Progenitor cell of endocrine pancreas (in vitro differentiated cells): ENCODE measurements at places on chromosomes 2 and 18. TPM values are rescaled to one million over a fixed set of nuclear protein-coding genes. Genes with fewer than 3 reads are reported as not detected.

DNA sequence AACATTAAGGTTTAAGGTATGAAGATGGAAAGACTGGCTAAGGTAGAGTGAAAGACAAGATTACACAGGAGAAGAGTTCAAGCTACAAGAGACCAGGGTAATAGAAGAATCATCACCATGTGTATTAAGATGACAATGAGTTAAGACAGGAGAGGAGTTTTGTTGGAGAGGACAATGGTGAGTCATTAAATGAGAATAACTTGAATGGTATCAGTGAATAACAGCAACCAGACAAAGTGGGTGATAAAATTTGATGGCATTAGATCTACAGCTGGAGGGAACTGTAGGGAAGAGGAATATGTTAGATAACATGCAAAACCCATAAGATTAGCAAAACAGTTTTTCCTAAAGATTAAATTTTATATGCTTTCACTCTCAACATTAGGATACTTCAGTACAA is 18.8 kb upstream of the ENOSF1 start:
- H3K27me3 ChIP-seq = no peaks in the 10 kb centered on the region
- DNase-seq = no peak
- peak overlapping the region; percentile 30 for H3K27ac ChIP-seq

- peaks cover 29% of the 10 kb centered on the region for H3K27me3 ChIP-seq
- peaks cover 2% of the 10 kb centered on the region for H3K4me1 ChIP-seq
- no peaks in the 10 kb centered on the region for H3K36me3 ChIP-seq
- H3K27ac ChIP-seq = no peak overlapping the region
- no peak for DNase-seq
Observed at GRCh38 chr2:147665105-147665504, 179.7 kb upstream of the ACVR2A start.

GRCh38 chr2:147782141-147782930 is 62.5 kb upstream of the ACVR2A start:
- H3K4me1 ChIP-seq = peaks cover 5% of the 10 kb centered on the region
- no peaks in the 10 kb centered on the region for H3K36me3 ChIP-seq
- H3K27ac ChIP-seq = no peak overlapping the region

DNA sequence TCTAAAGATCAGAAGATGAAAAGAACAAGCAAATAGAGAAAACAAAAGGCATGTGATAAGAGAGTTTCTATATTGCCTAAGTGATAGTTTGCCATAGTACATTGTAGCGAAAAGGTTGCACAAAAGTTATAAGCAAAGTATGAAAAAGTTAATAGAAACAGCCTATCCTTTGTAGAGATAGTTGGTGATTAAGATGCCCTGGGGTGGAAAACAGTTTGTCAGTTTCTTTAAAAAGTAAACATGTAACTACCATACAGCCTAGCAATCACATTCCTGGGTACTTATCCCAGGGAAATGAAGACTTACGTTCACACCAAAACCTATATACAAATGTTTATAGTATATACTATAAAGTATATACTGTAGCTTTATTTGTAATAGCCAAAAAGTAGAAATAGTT is 16.9 kb upstream of the DAPL1 start:
- no peak overlapping the region for H3K4me3 ChIP-seq
- H3K4me1 ChIP-seq = peaks cover 12% of the 10 kb centered on the region
- H3K36me3 ChIP-seq = no peaks in the 10 kb centered on the region

DNA sequence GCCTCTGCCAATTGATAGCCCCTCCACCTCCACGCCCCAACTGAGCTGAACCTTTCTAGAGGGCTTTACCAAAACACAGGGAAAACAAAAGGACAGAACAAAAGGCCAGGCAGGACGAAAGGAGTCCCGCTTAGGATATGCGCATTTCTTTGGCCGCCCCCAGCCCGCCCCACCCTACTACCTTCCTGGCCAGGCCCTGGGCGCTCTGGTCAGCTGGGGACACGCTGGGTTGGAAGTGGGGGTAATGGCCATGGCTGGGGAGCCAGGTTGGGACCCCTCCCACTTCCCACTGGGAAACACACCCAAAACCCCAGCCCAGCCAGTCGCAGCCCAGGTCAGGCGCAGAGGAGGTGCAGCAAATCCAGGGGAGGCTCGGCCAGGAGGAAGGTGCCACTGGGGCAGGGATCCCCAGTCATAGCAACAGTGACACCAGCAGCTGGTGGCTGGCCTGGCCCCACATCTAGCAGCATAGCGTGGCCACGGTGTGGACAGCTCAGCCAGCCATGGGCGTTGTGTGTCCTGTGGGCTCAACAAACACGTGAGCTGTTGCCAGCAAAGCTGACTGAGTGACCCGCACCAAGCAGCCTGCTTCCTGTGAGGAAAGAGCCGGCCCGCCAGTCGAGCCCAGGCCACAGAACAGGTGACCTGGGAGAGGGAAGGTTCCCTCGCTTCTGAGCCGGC is 24.6 kb upstream of the B3GNT7 start:
- peaks cover 5% of the 10 kb centered on the region for H3K4me1 ChIP-seq
- H3K27ac ChIP-seq = no peak overlapping the region
- peaks cover 6% of the 10 kb centered on the region for H3K27me3 ChIP-seq
- H3K4me3 ChIP-seq = no peak overlapping the region

- no peaks in the 10 kb centered on the region for H3K4me1 ChIP-seq
- H3K27me3 ChIP-seq = peaks cover 18% of the 10 kb centered on the region
- H3K27ac ChIP-seq = no peak overlapping the region
- DNase-seq = no peak
- no peak overlapping the region for H3K4me3 ChIP-seq
Observed at GRCh38 chr18:75141734-75142133, 67.2 kb downstream of the PTGR3 start.

DNA sequence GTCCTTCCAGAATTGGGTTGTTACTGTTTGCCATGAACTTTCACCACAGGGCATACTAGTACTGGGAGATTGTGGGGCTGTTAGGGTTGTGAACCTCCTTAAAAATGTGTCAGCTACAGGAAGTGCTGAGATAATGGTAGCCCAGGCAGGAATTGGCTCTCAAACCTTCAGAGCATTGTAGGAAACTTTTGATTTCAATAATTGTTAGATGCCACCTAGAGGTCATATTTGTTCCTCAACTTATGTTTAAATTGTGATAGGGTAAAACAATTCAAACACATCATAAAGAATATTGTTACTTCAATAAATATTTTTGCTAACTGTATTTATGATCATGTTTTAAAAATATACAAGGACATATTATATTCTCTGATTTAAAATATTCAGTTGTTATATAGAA is 594.6 kb downstream of the ADCYAP1 start:
- no peak for DNase-seq
- no peak overlapping the region for H3K27ac ChIP-seq
- peaks cover 25% of the 10 kb centered on the region for H3K4me1 ChIP-seq
- H3K27me3 ChIP-seq = no peaks in the 10 kb centered on the region
- no peak overlapping the region for H3K4me3 ChIP-seq
- H3K36me3 ChIP-seq = peaks cover 4% of the 10 kb centered on the region

DNA sequence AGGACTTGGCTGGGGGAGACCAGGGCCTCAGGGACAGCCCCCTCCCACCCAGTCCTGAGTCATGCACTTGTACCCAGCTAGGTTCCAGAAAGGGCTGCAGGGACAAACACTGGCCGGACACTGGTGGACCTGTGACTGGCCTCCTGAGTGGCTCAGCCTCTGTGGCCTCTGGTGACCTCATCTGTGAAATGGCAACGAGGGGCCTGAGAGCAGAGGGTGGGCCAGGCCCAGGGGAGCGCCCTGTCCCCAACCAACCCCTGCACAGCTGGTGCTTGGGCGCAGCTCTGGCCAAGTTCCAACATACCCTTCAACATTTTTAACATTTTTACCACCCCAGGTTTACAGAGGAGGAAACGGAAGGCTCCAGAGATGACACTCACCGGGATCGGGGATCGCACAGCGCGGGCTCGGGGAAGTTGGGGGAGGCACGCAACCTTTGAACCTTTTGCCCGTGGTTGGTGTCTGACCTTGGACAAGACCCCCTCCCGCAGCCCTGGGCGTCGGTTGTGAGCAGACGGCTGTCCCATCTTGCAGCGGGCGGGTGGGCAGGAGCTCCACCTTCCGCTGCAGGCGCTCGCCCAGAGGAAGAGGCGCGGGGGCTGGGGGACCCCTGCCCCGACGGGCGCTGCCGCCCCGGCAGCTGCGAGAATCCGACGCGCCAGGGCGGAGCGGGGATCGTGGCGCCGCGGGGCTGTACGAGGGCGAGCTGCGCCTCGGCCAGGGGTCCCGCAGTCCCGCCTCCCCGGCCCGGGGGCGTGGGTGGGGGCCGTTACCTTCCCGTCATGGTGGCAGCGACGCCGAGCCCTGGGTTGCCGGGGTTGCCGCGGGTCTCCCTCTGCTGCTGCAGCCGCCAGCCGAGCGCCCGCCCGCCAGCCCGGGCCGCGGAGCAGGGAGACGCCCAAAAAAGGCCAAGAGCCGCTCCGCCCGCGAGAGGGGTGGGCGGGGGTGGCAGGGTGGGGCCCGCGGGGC is 805 bp downstream of the LIMS2 start:
- no peak for DNase-seq
- peaks cover 78% of the 10 kb centered on the region for H3K27me3 ChIP-seq
- H3K36me3 ChIP-seq = no peaks in the 10 kb centered on the region
- no peak overlapping the region for H3K27ac ChIP-seq
- H3K4me1 ChIP-seq = peaks cover 10% of the 10 kb centered on the region

- DNase-seq = no peak
- no peaks in the 10 kb centered on the region for H3K27me3 ChIP-seq
- H3K27ac ChIP-seq = no peak overlapping the region
- H3K4me1 ChIP-seq = no peaks in the 10 kb centered on the region
Observed at GRCh38 chr2:21005700-21006422, 38.0 kb downstream of the APOB start.

DNA sequence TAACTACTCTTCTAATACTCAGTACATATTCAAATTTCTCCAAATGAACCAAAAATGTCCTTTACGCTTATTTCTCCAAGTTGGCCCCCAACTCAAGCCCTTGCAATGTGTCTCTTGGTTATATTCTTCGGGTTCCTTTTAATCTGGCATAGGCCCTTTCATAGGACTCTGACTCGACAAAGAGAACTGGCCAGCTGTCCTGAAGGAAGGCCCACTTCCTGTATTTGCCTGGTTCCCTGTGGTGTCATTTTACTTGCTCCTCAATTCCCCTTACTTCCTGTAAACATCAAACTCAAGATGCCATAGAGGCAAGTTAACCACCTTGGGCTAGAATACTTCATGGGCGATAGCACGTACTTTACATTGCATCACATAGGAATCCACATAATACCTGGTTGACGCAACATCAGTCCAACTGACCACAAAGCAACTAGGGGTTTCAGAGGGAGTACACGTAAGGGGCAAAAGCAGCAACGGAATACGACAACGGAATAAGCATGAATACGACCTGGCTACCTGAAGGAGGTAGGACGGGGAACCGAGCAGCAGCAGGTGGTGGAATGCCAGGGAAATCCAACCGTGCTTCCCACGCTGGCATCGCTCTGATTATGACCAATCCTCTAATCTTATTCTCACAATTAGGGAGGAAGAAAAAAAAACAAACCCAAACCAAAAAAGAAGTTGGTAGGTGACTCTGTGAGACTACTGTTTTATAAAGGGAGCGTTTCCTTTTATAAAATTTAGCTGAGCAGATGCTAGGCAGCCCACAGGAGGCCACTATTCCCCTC is 823 bp upstream of the GORASP2 start:
- H3K27me3 ChIP-seq = no peaks in the 10 kb centered on the region
- peak overlapping the region; percentile 94 for H3K27ac ChIP-seq
- peaks cover 29% of the 10 kb centered on the region for H3K4me1 ChIP-seq
- peak overlapping the region; percentile 86 for H3K4me3 ChIP-seq

- no peak for DNase-seq
- H3K27ac ChIP-seq = no peak overlapping the region
- no peak overlapping the region for H3K4me3 ChIP-seq
- no peaks in the 10 kb centered on the region for H3K36me3 ChIP-seq
- no peaks in the 10 kb centered on the region for H3K27me3 ChIP-seq
- no peaks in the 10 kb centered on the region for H3K4me1 ChIP-seq
Observed at GRCh38 chr2:105504459-105504858, 105.6 kb upstream of the FHL2 start.

DNA sequence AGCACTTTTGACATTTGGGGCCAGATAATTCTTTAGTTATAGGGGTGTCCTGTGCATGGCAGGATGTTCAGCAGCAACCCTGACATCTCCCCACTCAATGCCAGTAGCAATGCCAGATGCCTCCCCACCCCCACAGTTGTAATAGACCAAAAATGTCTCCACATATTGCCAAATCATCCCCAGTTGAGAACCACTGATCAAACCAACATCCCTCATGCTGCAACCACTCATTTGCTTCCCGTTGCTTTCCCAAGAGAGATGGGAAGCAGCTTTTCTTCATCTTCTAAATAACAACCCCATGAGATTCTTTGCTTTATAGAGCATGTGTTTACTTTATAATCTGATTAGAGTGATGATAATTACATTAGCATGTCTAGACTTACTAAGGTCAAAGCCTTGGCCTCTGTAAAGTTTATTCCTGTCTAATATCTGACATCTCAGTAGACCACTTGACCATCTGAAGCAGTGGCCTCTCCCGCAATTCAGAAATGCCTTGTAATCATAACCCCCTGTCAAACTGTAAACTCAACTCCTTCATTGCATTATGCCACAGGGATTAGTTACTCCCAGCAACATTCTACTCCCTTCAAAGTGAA is 28.7 kb upstream of the C1D start:
- peaks cover 23% of the 10 kb centered on the region for H3K27me3 ChIP-seq
- DNase-seq = no peak
- H3K36me3 ChIP-seq = no peaks in the 10 kb centered on the region

- no peak overlapping the region for H3K27ac ChIP-seq
- H3K4me3 ChIP-seq = no peak overlapping the region
- peaks cover 4% of the 10 kb centered on the region for H3K4me1 ChIP-seq
- H3K36me3 ChIP-seq = peaks cover 31% of the 10 kb centered on the region
Observed at GRCh38 chr2:69400121-69400520, 13.1 kb upstream of the GFPT1 start.

- peaks cover 4% of the 10 kb centered on the region for H3K36me3 ChIP-seq
- peaks cover 6% of the 10 kb centered on the region for H3K4me1 ChIP-seq
- no peak overlapping the region for H3K4me3 ChIP-seq
- no peak for DNase-seq
Observed at GRCh38 chr2:169664978-169665930, 29.0 kb downstream of the CFAP210 start.

DNA sequence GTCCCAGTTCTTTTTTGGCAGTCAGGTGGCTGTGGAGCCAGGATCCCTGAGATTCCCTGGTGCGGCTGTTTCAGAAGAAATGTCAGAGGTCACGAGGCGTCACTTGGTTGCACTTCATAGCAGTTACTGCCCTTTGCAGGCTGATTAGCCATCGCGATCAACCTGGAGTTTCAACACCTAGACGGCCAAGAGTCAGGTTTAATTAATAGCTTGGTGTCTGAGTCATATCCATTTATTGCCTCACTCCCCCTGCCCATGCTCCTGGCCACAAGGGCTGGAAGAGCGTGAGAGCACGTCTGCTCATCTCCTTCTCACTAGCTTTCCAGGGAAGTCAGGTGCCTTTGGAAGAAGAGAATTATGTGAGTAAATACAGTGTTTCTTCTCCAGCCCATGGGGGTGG is 552.3 kb downstream of the TSN start:
- no peaks in the 10 kb centered on the region for H3K4me1 ChIP-seq
- no peaks in the 10 kb centered on the region for H3K27me3 ChIP-seq

Gene CCDC74B
- 10.7 and 10.9 TPM in 2 replicates for total RNA-seq

Gene CCDC141
- 14.8 and 18.1 TPM in 2 replicates for total RNA-seq

Gene TLX2
- total RNA-seq = 0.33 TPM in 1 of 2 replicates, not detected in the other

Gene AGFG1
- 74.5 and 82.2 TPM in 2 replicates for total RNA-seq

Gene UGT1A3
- total RNA-seq = not detected in 2 replicates

Gene TXNDC2
- total RNA-seq = not detected in 2 replicates

Gene ALK
- 0.11 TPM in 1 of 2 replicates, not detected in the other for total RNA-seq

Gene NYAP2
- total RNA-seq = 0.10 TPM in 1 of 2 replicates, not detected in the other

Gene OTOS
- not detected in 2 replicates for total RNA-seq

Gene RNF25
- 27.1 and 28.7 TPM in 2 replicates for total RNA-seq

Gene RAPGEF4
- total RNA-seq = 8.6 and 11.9 TPM in 2 replicates

Gene ASB3
- 31.3 and 31.4 TPM in 2 replicates for total RNA-seq

Gene CD302
- 3.6 and 3.9 TPM in 2 replicates for total RNA-seq

Gene MAP2
- 16.5 and 18.2 TPM in 2 replicates for total RNA-seq
